Epithelial cell of proximal tubule (primary cell): ENCODE measurements at places on chromosomes 6 and 20. TPM values are rescaled to one million over a fixed set of nuclear protein-coding genes. Genes with fewer than 3 reads are reported as not detected.

Gene OPRM1
- not detected in 2 replicates for total RNA-seq

DNA sequence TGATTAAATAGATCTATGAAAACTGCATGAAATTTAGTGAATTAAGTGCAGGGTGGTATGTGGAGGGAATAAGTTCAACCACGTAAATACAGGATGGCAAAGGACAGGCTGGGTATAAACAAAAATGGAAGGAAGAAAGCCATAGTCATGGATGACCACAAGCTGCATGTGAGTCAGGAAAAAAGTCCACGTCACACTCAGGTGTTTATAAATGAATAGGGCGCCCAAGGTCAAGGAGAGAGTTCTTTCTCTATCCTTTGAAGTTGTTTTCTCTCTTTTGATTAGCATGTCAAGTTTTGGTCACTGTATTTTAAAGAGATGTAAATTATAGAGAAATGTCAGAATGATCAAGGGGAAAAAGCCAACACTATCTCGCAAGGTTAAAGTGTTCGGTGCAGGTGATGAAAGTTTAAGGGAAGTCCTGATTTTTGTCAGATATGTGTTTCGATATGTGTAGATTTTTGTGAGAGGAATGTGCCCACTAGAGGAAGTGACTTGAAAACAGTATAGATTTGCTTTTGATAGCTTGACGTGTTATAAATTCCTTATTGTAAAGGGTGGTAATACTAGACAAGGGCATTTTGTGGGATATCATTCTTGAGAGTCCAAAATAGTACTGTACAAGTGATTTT, 58.7 kb downstream of the MAP3K4 start:
- no peak for DNase-seq

GRCh38 chr6:13355043-13355945, 27.0 kb upstream of the TBC1D7 start:
- peak; percentile 69 for DNase-seq

Gene CLDN20
- total RNA-seq = not detected in 2 replicates

- DNase-seq = no peak
Measured at GRCh38 chr20:23095499-23095898, 9.4 kb upstream of the CD93 start.

GRCh38 chr6:83911278-83911677, 51.8 kb downstream of the CYB5R4 start:
- no peak for DNase-seq

Gene SNAP25
- 0.22 and 1.4 TPM in 2 replicates for total RNA-seq

- no peak for DNase-seq
Measured at GRCh38 chr20:61931476-61932198, 134.0 kb downstream of the TAF4 start.

GRCh38 chr20:4830696-4831095, 109.0 kb downstream of the PRND start:
- DNase-seq = no peak

- no peak for DNase-seq
Measured at GRCh38 chr20:30288346-30288745, 969.1 kb upstream of the DEFB115 start.

DNA sequence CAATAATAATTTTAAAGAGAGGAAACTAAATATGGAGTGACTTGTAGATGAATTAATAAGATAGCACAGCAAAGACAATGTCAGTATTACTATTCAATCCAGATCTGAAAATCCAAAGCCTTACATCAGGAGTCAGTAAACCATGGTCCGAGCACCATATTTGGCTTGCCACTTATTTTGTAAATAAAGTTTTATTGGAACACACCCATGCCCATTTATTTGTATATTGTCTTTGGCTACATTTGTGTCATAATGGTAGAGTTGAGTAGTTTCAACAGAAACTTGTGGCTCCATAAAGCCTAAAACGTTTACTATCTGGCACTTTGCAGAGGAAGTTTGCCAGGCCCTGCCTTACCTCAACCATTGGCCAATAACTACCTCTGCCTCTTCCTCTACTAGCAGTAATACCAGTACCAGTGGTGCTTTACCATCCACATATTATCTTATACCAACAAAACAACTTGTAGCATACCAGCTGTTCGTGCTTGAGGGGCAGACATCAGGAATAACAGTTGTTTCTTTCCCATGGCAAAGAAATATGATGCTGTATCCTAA, 51.8 kb upstream of the SYNJ2 start:
- DNase-seq = no peak

Gene PSORS1C1
- 1.1 and 2.8 TPM in 2 replicates for total RNA-seq

Gene TTPAL
- 7.9 and 11.0 TPM in 2 replicates for total RNA-seq

DNA sequence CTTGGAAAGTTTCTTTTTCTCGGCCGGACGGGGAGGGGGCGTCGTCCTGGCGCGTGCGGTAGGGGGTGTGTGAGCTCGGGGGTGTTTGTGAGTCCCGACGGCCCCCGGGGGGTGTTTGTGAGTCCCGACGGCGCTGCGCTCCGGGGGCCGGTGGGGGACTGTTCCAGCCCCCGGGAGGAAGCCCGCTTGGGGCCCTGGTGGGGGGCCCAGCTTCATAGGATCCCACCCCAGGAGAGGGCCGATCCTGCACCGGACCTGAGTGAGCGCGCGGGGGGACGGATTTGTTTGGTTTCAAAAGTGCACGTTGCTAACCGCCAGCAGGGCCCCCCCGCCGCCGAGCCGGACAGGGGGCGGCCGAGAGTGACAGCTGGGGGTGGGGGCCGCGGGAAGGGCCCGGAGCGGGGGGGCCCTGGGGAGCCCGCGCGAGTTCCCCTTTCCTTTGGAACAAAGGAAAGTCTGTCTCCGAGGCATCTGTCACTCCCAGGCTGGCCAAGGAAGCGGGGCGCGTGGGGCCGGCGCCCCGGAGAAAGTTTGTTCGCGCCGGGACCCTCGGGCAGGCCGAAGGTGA, 485 bp downstream of the TGIF2 start:
- no peak for DNase-seq

Gene NECAB3
- total RNA-seq = 13.2 and 26.9 TPM in 2 replicates

DNA sequence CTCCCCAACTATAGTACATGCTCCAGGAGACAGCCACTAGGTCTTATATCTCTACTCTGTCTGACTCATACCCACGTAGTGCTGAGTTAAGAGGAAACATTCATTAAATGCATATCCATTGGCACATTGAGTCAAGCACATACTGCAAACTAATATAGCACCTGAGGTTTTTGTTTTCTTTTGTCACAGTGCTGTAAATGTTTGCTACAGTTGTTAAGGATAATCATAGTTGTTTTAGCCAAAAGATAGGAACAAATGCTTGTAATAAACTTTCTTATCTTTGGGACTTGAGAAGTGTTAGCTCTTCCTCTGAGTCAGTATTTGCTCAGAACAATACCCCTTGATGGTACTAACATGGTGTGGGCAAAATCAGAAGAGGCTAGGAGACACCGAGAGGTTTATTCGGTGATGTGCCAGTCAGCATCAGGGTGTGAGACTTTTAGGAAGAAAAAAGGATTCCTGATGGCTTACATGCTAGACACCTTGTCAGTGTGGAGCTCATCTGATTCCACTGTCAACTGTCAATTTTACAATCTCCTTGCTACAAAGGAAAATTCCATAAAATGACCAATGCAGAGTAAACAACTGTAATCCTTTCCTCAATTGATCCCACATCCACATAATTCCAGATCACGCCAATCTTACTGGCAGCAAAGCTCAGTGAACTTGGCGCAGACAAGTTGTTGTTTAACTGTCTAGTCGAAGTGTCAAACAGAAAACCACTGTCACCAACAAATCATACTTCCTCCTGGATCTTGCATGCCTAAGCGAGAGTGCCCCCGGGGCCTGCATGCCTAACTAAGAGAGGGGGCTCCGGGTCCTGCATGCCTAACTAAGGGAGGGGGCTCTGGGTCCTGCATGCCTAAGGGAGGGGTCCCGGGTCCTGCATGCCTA, 36.1 kb downstream of the ELOVL2 start:
- DNase-seq = peak; percentile 22

GRCh38 chr6:3405679-3406078, 51.2 kb downstream of the SLC22A23 start:
- peak; percentile 83 for DNase-seq

GRCh38 chr20:18778690-18779392, 34.7 kb upstream of the SCP2D1 start:
- no peak for DNase-seq

Gene DSP
- 47.4 and 80.1 TPM in 2 replicates for total RNA-seq

DNA sequence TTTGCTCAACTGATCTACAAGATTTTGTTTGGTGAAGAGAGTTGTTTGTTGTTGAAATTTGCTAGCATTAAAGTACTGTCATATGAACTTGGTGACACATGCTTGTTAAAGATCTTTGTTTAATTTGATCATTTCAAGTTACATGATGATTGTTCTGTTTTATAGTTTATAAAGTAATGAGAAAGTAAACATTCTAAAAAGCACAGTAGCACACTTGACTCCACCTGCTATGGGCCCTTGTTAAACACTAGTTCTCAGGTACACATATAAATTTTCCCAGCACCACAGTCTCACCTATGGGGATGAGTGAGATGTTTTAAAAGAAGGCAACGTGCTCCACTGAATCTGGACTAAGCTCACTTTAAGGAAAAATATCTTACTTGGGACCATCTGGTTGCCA, 14.1 kb downstream of the MCHR2 start:
- no peak for DNase-seq

DNA sequence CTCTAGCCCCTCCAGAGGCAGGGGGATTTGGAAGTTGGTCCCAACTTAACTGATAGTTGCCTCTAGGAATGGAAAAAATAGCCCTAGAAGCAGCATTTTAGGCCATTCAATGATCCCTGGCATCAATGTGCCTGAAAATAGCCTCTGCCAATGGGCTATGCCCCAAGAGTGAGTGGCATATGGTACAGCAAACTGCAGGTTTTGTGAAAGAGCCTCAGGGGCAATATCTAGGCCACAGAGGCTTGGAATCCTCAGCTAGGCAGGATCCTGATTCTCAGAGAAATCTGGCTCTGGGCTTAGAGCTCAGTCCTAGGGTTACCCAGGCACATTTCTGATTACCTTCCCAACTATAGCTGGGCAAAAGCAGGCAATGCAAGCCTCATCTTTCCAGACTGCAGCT, 104.4 kb upstream of the MOCS1 start:
- no peak for DNase-seq

DNA sequence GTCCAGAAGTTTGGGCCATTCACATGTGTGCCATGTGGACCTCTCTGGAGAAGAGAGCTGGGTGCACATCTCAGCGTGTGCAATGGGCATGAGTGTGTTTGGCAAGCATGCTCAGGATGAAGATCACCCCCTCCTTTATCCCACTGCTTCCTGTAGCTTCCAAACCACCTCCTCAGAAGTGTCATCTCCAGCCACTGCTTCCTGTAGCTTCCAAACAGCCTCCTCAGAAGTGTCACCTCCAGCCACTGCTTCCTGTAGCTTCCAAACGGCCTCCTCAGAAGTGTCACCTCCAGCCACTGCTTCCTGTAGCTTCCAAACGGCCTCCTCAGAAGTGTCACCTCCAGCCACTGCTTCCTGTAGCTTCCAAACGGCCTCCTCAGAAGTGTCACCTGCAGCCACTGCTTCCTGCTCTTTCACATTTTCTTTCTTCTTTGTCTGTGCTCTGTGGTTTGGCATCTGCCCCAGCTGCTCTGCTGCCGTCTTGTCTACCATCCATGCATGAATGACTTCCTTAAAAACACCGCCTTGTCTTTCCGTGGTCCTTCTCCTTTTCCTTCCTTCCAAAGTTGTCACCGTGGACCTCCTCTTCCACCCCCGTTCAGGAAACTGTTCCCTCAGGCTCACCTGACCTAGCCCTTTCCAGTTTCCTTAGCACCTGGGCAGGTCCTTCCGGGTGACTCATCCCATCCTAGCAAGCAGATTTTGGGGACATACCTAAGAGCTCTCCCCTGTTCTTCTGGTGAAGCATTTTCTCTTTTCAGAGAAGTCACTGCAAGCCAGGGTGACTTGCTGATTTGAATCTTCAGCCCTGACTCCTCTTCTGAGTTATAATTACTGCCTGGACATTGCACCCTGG, 43.5 kb upstream of the TIAM2 start:
- no peak for DNase-seq

DNA sequence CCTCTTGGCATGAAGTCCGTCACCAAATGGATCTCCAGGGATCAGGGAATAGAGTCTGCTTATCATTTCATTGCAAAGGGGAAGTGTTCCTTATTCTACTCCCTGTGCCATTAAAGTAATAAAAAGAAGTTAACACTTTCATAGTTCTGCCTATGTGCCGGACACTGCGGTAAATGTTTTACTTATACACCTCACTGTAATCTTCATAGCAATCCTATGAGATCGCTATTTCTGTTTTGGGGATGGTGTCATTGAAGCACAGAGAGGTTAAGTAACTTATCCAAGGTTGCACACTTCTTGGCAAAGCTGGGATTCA, 177.7 kb downstream of the TSHZ2 start:
- DNase-seq = no peak

GRCh38 chr20:58579069-58579818, 64.0 kb upstream of the APCDD1L start:
- DNase-seq = no peak

GRCh38 chr6:74287932-74288331, 591.9 kb downstream of the CD109 start:
- no peak for DNase-seq

Gene CRISP1
- total RNA-seq = not detected in 2 replicates

DNA sequence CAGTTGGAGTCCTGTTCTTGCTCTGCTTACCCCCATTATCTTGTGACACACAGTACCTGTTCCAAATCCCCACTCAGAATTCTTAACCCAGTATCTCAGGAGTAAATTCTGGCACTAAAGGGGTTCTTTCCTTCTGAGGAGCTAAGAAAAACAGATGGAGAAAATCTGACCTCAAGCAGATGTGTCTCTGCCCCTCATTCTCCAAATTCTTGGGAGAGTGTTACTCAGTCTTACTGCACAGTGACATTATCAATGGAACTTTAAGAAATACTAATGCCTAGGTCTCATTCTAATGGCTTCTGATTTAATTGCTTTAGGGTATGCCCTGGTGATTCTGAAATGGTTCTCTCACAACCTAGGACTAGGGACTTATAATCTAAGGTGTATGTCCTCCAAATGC, 40.6 kb upstream of the PTPRK start:
- no peak for DNase-seq

GRCh38 chr20:59485576-59486454, 118.5 kb upstream of the PHACTR3 start:
- no peak for DNase-seq
